ENCODE measurements at places on chromosomes 5 and 9.

- DNase-seq, result no peak
Measured at GRCh38 chr5:172093965-172094364, 87.5 kb upstream of the FBXW11 start.

GRCh38 chr5:67660149-67660548, 463.6 kb upstream of the CD180 start:
- DNase-seq, result no peak

DNA sequence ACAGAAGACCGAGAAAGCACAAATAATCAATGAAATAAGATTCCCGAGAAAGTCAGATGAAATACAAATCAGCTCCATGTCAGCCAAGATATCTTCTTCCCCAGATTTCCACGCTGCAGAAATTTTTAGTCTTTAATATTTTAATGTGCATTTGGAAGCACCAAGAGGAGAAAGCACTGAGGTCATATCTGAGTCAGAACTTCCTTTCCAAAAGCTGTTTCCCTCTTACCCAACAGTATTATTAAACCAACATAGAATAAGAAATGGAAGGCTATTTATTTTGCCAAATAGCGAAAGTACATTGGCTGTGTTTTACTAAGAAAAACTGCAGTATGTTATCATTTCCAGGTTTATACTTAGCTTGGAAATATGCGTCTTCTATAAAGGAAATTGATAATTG, 772.1 kb upstream of the CDH9 start:
- no peak for DNase-seq

DNA sequence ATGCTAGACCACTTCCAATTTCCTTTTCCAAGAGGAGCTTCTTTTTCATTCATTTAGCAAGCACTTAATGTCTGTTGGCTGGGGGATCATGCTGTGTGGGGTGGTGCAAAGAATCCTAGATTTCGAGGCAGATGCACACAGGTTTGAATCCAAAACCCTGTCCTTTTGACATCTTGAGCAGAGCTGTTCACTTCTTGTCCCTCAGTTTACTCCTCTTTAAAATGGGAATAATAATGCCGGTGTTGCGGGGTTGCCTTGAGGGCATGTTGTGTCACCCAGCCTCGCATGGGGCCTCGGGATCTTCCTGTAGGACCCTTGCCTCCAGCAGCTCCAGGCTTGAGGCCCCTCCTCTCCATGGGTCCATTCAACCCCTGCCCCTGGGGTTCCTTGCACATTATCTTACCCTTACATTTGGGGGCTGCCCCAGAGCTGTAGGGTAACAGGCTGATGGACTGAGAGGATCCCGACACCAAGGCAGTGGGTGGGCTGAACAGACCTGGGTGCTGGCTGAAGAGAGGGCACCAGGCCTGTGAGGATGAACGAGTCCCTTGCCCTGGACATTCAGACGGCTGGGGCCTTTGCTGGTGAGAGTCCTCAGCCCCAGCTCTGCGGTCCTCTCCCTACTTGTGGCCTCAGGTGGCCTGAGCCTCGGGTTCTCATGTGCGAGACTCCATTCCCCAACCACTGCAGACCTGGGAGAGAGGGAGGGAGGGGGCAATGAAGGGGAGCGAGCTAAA, 145.8 kb downstream of the BARX1 start:
- no peak for DNase-seq

DNA sequence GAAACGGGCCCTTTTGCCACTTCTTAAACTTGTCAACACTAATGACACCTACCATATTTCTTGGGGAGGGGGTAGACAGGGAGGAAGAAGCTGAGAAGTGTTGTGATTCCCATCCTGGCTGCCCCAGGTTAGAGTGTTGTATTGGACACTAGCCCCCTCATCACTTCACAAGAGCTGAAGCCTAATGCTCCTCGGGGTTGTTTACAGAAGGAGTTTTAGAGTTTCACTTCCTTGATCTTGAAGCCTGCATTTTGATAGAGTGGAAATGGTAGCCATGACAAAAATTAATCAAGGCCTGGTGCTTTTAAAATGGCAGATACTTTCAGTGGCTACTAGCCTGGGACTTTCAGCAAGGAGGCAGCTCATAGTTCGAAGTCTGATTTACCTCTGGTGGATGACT, 11.0 kb upstream of the FAM120AOS start:
- no peak for DNase-seq

GRCh38 chr5:62592558-62592957, 13.9 kb downstream of the LRRC70 start:
- no peak for DNase-seq

DNA sequence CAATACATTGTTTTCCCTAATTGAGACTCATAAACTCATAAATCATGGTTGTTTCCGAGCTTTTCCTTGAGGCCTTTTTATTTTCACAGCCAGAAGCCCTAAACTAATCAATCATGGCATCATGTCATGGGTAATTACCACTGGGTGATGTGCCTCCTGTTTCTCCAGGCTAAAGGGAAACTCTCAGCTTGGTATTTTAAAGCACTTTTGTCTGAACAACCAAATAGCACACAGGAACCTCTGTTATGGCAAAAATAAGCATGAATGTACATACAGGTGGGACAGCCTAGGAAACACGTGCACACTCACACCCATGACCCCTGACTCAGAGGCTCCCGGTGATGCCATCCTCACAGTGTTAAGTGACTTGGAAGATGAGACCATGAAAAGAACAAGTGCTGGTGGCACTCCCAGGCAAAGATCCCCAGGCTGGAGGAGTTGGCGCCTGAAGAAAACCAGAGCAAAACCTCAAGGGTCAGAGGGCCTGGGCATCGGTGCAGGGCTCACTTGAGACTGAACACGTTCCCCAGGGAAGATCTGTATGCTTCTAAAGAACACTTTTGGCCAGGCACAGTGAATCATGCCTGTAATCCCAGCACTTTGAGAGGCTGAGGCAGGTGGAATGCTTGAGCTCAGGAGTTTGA, 154.3 kb downstream of the ROR2 start:
- no peak for DNase-seq

GRCh38 chr5:123538670-123539459, 26.9 kb downstream of the CSNK1G3 start:
- no peak for DNase-seq

GRCh38 chr9:3415906-3416305, 109.9 kb downstream of the RFX3 start:
- no peak for DNase-seq

DNA sequence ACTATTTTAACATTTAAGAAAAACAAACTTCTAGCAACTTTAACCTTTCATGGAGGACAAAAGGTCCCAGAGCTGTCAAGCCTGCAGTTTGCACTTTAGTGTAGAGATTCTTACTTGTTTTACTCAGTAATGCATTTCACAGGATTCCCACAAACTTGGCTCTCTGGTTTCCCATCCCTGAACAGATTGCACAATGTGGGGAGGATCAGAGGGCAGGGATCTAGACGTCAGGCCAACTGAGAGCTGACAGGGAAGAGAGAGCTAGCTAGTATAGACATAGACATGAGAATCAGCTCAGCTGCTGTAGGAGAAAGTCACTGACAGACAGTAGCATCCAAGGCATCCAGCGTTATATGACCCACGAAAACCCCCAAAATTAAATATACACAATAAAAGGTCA, 20.9 kb upstream of the BNIP1 start:
- no peak for DNase-seq

DNA sequence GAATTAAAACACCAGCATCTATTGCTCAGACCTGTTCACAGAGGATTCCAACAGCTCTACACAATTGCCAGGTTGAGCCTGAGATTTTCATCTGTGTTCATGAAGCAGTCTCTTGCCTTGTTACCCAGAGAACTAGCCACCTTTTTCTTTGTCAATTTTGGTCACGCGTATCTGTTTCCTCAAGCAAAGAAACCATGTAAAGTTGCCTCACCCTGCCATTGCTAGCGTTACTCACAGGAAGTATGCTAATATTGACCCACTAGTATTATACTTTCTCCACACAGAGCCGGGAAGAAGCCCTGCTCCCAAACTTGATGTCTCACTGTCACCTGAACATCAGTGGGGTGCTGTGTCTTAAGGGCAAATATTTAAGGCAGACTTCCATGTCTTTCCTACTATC, 168.5 kb downstream of the PLPPR1 start:
- DNase-seq, result no peak

DNA sequence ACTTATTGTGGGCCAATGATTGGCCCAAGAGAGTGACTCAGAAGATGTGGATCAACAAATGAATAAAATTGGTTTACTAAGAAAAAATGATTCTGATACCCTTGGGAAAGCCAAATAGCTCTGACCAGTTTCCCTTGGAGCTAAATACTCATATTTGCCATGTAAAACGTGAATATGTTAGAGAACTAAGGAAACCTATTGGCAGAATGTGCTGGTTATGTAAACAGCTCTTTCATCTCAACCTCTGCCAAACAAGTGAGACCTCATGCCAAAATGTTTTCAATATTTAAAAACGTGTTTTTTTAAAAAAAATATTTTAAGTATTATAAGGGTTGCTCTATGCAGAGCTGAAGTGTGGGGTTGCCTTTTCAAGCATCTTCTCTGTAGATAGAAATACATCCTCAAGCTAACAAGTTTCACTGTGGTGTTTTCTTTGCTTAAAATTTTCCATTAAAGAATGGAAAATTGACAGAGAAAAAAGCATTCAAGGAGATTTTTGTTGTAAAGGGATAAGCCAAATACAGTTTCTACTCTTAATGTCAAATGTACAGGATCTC, 186.9 kb upstream of the TUT7 start:
- no peak for DNase-seq

GRCh38 chr9:33120620-33121019, 44.1 kb upstream of the SMU1 start:
- DNase-seq, result no peak

GRCh38 chr5:158270996-158271554, 412.1 kb upstream of the CLINT1 start:
- DNase-seq, result no peak

- no peak for DNase-seq
Measured at GRCh38 chr9:98978231-98978681, 34.5 kb downstream of the COL15A1 start.

DNA sequence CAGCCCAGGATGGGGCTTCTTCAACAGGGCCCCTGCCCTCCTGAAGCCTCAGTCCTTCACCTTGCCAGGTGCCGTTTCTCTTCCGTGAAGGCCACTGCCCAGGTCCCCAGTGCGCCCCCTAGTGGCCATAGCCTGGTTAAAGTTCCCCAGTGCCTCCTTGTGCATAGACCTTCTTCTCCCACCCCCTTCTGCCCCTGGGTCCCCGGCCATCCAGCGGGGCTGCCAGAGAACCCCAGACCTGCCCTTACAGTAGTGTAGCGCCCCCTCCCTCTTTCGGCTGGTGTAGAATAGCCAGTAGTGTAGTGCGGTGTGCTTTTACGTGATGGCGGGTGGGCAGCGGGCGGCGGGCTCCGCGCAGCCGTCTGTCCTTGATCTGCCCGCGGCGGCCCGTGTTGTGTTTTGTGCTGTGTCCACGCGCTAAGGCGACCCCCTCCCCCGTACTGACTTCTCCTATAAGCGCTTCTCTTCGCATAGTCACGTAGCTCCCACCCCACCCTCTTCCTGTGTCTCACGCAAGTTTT, 23.6 kb downstream of the PCDHGC5 start:
- DNase-seq, result no peak

DNA sequence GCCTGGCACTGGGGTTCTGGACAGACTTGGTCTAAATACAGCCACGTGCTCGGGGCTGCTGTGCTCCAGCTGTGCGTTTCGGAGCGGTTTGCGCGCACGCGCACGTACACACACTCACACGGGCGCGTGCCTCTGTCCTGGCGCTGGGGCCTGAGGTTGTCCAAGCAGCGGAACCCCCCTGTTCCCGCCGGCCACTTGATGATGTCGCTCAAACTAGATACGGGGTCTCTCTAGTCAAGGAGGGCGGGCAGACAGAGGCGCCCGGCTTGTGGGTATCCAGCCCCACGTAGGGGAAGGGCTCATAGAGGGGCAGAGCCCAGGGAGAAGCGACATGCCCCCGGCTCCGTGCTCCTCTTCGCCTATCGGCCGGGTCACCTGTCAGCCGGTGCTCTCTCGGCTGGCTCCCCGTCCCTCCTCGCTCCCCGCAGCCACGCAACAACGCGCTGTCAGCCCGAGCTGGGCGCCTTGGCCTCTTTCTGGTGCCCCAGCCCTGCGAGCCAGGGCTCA, 8.9 kb downstream of the NR2F1-AS1 start:
- DNase-seq, result no peak

- no peak for DNase-seq
Measured at GRCh38 chr5:149227168-149227826, 44.4 kb upstream of the AFAP1L1 start.

- DNase-seq, result no peak
Measured at GRCh38 chr9:27402626-27403025, 105.7 kb upstream of the EQTN start.

DNA sequence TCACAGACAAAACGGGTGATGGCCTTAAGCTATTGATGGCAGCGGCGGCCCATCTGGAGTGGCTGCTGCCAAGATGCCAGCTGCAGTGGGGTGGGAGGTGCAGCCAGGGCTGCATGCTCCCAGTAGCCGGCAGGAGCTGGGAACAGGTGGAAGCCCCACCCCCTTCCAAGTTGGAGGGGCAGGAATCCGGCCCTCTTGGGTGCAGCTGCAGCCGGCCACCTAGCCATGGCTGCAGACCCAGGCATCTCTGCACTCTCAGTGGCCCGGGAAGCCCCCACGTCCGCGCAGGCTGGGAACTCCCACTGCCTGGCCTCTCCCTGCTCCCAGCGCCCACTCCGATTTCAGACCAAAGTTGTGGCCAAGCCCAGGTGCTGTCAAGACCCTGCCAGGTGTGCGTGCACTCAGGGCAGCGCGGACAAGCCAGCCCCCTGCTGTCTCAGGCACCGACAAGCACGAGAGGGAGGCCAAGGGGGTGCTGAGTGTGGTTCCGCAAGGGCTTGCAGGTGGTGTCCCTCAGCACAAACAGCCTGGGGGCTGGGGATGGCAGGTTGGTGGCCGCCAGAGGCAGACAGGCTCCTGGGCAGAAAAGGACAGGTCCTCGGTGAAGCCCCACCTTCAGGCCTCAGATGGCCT, 115.1 kb upstream of the TSLP start:
- DNase-seq, result no peak

GRCh38 chr5:91283899-91284298, 99.2 kb downstream of the ARRDC3 start:
- DNase-seq, result no peak

DNA sequence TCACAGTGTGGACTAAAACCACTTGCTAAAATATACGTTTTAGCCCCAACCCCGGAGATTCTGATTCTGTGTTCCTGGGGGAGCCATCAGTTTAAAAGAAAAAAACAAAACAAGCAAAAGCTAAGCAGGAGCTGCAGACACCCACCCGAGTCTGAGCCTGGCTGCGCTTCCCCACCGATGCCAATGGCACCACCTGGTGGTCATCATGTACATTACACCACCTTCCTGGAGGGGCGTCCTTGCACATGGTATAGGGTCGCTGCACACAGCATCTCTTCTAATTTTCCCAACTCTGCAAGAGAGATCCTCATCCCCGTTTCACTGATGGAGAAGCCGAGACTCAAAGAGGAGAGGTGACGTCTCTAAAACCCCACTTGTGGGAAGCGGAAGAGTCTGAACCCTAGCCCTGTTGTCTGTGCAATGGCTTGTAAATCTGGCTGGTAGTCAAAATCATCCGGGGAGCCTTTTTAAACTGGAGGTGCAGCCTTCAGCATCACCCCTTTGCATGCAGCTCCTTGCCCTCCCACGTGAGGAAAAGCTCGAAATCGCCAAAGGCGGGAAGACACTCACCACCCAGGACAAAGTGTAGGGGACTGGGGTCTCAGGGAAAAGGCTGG, 23.1 kb upstream of the CNOT6 start:
- DNase-seq, result no peak

GRCh38 chr5:33734537-33734936, 157.3 kb downstream of the ADAMTS12 start:
- no peak for DNase-seq

GRCh38 chr9:24464319-24464951, 81.3 kb downstream of the IZUMO3 start:
- DNase-seq, result no peak
